Pericardium fibroblast (primary cell): ENCODE measurements at places on chromosomes 4 and X. TPM values are rescaled to one million over a fixed set of nuclear protein-coding genes. Genes with fewer than 3 reads are reported as not detected.

Gene HSPA4L
- total RNA-seq, result 0.35 and 0.85 TPM in 2 replicates

Gene GC
- total RNA-seq, result not detected in 2 replicates

Gene SLIT2
- 9.3 and 12.0 TPM in 2 replicates for total RNA-seq

Gene PDZD11
- 50.2 and 62.2 TPM in 2 replicates for total RNA-seq
